ENCODE measurements at places on chromosomes 4 and X.

DNA sequence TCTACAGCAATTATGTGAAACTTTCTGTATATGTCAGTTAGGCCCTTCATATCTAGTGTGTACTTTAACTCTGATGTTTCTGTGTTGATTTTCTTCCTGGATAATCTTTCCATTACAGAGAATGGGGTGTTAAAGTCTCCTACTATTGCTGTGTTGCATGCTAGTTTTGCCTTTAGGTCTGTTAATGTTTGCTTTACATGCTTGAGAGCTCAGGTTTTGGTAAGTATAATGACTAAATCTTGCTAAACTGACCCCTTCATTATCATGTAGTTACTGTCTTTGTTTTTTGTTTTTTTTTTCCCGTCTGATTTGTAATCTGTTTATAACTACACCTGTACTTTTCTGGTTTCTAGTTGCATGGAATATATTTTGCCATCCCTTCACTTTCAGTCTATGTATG lies 63.6 kb upstream of the UGT2B15 start:
- DNase-seq: no peak

GRCh38 chr4:112759313-112759712 lies 122.4 kb downstream of the LARP7 start:
- peak; percentile 85 for DNase-seq

DNA sequence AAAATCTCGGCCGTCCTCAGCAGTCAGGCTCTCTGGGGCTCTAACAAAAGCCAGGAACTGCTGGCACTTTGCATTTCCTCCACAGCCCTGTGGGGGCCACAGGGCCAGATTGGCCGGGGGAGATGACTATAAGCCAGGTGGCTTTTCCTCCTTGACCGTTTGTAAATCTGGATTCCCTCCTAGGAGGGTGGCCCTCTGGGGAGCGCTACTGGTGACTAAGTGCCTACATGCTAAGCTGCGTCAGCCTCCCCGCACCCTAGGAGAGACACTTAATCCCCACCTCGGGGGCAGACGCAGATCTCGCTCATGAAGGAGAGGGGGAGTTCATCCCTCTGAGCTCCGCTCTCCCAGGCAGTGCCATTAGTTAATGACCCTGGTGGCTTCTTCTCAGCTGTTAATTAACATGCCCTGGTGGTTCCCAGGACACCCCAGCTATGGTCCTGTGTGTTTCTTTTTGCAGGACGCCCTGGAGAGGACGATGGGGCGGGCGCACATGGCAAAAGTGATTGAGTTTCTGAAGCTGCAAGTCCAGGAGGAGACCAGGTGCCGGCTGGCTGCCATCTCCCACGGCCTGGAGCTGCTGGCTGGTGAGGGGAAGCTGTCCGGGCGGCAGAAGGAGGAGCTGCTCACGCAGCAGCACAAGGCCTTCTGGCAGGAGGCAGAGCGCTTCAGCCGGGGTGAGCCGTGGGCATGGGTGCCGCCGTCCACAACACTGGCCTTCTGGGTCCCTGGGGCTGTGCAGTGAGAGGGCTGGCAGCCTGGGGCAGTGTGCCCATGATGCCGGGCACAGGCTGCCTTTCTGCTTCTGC lies 41.6 kb downstream of the EVC start:
- peak; percentile 89 for DNase-seq

- DNase-seq: no peak
Observed at GRCh38 chr4:90444904-90445303, 317.7 kb downstream of the CCSER1 start.

GRCh38 chr4:150371869-150372268 lies 210.1 kb upstream of the MAB21L2 start:
- DNase-seq: no peak

DNA sequence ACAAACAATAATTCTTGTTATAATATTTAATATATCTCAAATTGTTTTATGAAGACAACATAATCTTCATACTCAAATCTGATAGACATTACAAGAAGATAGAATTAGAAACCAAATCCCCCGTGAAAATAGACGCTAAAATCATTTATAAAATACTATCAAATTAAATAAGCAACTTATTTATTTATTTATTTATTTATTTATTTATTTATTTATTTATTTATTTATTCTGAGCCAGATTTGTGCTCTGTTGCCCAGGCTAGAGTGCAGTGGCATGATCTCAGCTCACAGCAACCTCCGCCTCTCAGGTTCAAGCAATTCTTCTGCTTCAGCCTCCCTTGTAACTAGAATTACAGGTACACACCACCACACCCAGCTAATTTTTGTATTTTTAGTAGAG lies 294.9 kb upstream of the MAGEC2 start:
- no peak for DNase-seq

All from endodermal cell (in vitro differentiated cells).